RCC 7860 (cell line): ENCODE measurements at places on chromosomes 2 and 18.
A peak's percentile ranks its signal among the peaks of the same experiment; 100 is the strongest.

DNA sequence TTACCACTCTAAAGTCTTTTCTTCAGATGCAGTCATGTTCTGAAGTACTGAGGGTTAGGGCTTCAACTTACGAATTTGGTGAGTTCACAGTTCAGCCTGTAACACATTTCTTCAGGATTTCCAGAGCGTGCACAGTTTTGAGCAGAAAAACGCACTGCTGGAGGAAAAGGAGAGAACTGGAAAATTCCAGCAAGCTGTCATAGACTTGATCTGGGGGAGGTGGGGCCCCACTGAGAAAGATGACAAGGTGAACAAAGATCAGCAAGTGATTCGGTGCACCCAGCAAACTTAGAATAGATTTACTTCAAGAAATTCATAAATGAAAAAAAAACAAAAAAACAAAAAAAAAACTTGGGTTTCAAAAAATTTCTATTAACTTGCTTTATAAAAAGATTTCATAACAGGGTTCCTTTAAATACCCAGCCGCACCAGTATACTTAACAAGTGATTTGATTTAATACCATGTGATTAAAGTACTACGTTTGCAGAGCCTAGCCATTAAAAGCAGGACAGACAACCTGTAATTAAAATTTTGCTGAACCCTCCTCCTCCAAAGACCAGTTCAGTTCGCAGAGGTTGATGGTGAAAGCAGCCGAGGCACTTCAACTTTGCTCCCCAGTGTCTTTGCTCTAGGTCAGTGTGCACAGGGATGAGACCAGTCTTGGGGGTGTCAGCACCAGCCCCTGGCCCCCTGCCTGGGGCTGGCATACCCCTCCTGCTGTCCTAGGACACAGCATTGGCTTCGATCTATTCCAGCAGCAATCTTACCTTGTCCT is 30.5 kb downstream of the CTIF start:
- no peak for DNase-seq

GRCh38 chr2:98333922-98334321 is 12.3 kb upstream of the CNGA3 start:
- peak; percentile 21 for DNase-seq

- DNase-seq = no peak
These were observed 487.2 kb downstream of the DCDC2C start for GRCh38 chr2:4190548-4190947.

- peak; percentile 46 for DNase-seq
These were observed 46.1 kb downstream of the CDCA7 start for GRCh38 chr2:173400760-173401159.

GRCh38 chr18:24567199-24567598 is 106.8 kb downstream of the HRH4 start:
- no peak for DNase-seq

GRCh38 chr18:24731981-24732380 is 271.5 kb downstream of the HRH4 start:
- no peak for DNase-seq

DNA sequence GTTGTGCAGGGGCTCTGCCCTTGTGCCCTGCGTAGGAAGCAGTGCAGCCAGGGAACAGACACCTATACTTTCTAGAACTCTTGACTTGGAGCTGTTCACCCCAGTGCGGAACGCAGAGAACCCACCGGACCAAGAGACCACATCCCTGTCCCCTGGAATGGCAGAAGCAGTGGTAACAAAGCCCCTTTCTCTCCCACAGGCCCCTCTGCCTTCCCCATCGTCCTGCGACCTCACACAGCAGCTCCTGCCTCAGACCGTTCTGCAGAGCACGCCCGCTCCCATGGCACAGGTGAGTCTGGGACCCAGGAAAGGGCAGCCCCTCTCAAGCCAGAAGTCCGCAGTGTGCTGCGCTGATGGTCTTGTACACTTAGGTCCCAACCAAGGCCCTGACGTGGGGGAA is 24.6 kb upstream of the RPL31 start:
- no peak for DNase-seq

- no peak for DNase-seq
These were observed 101.3 kb upstream of the GPR45 start for GRCh38 chr2:105140240-105140568.

- DNase-seq = no peak
These were observed 7.4 kb downstream of the EPAS1 start for GRCh38 chr2:46304635-46305034.
